ENCODE measurements at places on chromosomes 11 and 22.

DNA sequence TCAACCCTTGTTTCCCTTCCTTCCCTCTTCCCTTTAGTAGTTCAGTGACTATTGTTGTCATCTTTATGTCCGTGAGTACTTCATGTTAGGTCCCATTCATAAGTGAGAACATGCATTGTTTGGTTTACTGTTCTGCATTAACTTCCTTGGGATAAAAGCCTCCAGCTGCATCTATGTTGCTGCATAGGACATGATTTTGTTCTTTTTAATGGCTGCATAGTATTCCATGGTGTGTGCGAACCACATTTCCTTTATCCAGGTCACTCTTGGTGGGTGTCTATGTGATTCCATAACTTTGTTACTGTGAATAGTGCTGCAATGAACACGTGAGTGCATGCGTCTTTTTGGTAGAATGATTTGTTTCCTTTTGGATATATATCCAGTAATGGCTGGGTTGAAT, 163.3 kb downstream of the FBXO7 start:
- no peak for DNase-seq

DNA sequence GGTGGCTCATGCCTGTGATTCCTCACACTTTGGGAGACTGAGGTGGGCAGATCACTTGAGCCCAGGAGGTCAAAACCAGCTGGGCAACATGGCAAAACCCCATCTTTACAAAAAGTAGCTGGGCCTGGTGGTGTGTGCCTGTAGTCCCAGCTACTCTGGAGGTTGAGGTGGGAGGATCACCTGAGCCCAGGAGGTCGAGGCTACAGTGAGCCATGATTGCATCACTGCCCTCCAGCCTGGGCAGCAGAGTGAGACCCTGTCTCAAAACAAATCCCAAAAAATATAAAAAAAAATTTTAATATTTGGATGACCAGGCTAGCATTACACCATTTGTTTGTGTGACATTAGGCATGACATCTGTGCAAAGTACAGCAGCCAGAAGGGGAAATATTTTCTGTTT, 49.7 kb upstream of the CTTN start:
- DNase-seq, result no peak

DNA sequence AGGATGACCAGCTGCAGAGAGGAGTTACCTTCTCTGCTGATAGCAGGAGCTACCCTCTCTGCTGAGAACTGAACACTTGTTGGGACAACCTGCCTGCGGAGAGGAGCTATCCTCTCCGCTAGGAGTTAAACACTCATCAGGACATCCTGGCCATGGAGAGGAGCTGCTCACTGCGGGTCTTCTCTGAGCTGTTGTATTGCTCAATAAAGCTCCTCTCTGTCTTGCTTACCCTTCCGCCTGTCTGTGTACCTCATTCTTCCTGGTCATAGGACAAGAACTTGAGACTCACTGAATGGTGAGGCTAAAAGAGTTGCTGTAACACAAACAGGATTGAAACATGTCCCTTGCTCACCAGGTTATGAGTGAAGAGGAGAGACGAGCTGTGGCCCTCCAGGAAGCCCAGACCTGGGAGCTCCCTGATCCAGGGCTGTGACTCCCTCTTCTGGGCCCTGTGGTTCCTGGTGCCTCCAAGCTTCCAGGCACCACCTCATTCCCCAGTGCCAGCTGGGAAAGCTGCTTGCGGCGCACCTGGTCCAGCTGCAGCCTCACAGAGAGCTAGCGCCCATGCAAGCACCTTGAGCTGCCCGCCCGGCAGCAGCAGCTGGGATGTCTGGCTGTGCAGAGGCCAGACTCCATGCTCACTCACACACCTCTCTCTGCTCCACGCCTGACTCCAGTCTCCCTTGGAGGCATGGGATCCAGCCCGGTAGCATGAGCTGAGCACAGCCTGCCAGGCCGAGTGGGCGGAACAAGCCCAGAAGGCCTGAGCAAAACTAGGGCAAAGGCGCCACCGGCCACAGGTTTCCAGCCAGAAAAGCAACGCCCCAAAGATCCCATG, 50.5 kb downstream of the RAB30 start:
- DNase-seq, result no peak

DNA sequence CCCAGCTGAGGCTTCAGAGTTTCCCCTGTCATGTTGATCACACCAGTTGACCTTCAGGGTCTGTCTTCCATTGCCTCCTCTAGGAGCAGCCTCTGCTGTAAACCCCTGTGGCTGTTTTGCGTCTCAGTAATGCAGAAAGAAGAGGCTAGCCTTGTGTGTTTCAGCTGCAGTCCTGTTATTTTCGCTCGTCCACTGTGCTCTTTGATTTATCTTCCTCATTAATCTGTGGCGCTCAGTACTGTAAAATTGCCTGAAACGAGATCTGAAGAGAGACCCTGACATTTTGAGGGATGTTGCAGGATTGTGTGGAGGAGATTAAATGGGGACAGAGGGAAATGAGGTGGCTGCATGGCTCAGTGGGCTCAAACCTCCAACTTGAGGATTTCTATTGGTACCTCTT, 163.7 kb downstream of the DBX1 start:
- DNase-seq, result no peak

GRCh38 chr11:27227736-27228135, 135.3 kb downstream of the CCDC34 start:
- DNase-seq, result no peak

GRCh38 chr22:37354261-37354660, 72.0 kb downstream of the CYTH4 start:
- no peak for DNase-seq

- DNase-seq, result no peak
These were observed 61.9 kb downstream of the EHF start for GRCh38 chr11:34682825-34683224.

DNA sequence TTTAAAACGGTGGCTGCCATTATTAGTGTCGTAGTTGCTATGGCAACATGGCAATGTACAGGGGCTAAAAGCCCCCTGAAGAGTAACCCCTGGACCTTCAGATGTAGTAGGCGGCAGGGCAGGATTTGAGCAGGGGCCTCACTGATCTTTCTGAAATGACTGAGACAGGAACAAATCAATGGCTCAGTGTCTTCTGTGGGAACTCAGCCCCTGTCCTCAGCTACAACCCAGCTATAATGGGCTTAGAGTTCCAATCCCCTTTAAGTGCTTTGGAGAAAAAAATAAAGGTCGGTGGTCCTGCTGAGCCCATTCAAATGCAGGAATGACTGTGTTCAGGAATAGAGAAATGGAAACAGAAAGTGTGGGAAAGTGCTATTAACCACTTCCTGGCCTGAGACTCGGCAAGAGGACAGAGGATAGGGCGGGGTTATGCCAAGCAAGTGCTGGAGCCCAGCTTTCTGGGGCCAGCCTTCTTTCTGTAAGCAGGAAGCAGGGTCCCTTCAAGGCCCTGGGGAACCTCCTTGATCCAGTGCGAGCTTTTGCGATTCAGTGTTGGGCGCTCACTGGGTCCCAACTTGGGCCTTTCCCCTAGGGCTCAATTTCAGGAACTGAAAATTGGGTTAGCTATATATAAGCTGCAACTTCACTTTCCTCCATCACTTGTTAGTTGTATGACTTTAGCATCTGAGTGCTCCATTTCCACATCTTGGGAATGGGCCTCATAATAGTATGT, 6.1 kb upstream of the CD82 start:
- no peak for DNase-seq

DNA sequence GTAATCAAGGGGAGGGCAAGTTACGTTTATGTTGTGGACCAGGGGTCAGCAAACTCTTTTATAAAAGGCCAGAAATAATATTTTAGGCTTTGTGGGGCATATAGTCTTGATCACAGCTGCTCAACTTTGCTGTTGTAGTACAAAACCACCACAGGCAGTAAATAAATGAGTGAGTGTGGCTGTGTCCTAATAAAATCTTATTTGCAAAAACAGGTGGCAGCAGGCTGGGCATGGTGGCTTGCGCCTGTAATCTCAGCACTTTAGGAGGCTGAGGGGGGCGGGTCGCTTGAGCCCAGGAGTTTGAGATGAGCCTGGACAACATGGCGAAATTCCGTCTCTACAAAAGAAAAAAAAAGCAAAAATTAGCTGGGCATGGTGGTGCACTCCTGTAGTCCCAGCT, 57.9 kb upstream of the NUP160 start:
- no peak for DNase-seq

- DNase-seq, result no peak
These were observed 85.2 kb downstream of the CCDC81 start for GRCh38 chr11:86459682-86460460.

DNA sequence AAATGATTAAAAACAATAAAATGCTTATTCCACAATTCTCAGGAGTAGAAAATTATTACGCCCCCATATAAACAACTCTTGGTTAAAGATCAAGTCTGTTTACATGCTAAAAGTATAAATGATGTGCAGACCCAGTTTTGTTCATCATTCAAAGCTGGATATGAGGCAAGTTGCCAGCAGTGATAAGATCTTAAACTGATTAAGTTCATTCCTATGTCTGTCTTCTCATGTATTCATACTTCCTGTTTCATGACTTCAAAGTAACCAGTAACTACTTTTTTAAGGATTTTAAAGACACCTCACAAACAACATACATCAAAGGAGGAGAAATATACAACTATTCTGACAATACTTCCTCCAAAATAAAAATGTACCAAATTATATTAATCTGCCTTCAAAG, 55.0 kb upstream of the ARHGAP32 start:
- no peak for DNase-seq

GRCh38 chr11:70742553-70743291, 344.4 kb downstream of the CTTN start:
- DNase-seq, result no peak

DNA sequence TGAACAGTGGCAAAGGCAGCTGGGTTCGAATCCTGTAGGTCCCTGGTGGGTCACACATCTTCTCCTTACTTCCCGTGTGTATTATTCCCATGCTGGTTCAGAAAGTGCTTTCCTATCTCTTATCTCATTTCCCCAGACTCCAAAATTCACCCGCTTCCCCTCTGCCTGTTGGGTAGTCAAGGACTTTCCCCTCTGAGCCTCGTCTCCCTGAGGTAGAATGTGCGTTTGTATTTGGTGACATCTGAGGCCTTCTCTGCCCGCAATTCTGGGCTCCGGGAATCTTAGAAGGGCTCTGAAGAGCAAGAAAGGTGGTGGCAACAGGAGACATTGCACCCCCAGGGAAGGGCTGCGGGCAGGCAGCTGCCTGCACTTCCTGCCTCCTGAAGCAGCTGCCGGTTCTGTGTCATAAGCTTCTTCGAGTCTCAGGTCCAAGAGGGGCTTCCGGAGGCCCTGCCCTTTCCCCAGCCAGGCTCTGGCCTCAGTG, 5.9 kb downstream of the LRRC32 start:
- no peak for DNase-seq

DNA sequence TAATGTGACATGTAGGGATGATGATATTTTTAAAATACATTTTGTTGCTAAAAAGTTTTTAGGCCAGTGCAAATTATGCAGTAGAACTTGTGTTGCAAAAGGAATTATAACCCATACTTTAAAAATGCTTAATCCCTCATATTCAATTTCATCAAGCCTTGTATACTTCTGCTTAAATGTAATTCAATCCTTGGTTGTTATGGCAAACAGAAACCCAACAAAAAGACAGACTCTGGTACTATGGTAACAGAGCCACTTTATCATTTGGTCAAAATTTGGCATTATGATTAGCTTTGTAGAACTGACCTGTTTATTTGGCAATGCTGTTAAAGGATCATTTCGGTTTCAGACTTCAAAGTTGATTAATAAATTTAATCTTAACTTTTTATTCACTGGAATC, 284.8 kb downstream of the TMEM135 start:
- DNase-seq, result no peak

GRCh38 chr22:19876941-19877625, 22.4 kb upstream of the GNB1L start:
- DNase-seq, result no peak

- DNase-seq, result no peak
These were observed 43.6 kb downstream of the IGF2 start for GRCh38 chr11:2095542-2095941.

DNA sequence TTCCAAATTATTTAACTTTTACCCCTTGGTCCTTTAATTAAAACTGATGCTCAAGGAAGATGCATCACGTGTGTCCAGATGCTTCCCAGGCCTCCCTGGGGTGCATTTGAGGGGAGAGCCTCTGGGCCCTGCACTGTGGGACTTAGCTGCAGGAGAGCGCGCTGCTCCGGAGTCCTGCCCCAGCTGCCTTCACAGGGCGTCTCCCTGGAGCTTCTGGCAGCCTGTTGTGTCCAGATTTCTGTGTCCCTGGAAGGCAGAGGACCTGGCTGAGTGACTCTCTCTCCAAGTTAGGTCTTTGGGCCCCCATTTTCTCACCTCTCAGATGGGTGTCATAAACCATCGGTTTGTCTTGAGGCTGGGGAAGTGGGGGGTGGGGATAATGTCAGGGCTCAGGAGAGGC, 3.0 kb downstream of the ARHGAP8 start:
- no peak for DNase-seq

DNA sequence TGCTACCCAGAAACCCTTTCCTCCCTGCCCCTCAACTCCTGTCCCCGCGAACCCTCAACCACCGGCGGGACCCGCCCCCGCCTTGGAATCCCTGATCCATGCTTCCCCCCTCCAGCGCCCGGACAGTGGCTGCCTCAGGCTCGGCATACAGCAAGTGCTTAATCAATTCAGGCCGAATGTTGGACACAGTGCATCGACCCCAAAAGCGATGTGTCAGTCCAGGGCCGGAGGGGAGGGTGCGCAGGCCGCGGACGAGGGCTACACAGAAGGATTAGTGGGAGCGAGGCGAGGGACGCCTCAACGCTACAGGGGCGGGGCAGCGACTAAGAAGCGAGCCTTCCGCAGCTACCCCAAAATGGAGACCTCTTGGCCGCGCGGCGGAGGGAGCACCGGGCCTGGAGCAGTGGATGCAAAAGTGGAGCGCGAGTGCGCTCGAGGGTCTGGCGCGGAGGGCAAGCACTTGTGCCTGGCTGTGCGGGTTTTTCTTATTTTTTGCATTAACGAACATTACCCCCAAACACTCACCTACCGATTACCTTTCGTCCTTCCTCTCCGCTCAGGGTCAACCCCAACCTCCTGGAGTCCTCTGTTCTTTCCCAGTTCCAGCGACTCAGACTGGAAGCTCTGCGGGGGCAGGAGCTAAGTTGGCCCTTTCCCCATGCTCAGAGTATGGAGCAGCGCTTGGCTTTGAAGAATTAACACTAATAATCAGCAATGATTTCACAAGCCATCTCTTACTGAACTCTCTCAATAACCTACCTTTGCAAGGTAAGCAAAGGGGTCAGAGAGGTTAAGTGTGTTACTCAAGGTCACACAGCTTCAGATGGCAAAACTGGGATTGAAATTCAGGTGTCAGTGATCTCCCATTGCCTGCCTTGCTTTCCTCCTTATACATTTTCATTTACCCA, 30.0 kb upstream of the WNT11 start:
- DNase-seq, result no peak

DNA sequence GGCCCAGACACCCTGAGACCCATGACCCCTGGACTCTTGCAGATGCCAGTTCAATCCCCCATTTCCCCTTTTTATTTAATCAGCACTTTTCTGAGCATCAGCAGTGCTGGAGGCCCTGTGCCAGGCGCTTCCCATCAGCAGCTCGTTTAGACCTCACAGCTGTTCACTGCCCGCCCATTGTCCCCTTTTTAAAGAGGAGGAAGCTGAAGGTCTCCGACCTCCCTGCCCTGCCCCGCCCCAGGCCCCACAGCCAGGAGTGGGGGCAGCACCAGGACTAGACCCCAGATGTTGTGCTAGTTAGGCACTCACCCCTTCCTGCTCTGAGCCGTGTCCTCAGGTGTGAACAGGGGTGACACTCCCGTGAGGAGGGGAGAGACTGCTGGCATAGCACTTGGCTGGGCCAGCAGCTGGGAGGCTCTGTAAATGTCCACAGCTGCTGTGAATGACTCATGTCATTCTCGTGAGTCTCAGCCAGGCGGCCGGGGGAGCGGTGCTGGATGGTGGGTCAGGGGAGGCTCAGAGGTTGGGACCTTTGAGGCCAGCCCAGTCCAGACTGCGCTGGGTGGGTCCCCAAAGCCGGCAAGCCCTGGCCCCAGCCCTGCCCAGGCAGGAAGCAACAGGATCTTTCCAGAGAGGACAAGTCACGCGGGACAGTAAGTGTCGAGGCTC, 19.9 kb downstream of the EMID1 start:
- DNase-seq, result no peak

All from NCI-H1436 (cell line).